Activated CD8-positive, alpha-beta memory T cell treated with anti-CD3 and anti-CD28 coated beads, Interleukin-2, amount 10 ng/mL, durations not matched to agents 7 days and 5 days (primary cell): ENCODE measurements at places on chromosomes 4 and X. TPM values are rescaled to one million over a fixed set of nuclear protein-coding genes. Genes with fewer than 3 reads are reported as not detected.

DNA sequence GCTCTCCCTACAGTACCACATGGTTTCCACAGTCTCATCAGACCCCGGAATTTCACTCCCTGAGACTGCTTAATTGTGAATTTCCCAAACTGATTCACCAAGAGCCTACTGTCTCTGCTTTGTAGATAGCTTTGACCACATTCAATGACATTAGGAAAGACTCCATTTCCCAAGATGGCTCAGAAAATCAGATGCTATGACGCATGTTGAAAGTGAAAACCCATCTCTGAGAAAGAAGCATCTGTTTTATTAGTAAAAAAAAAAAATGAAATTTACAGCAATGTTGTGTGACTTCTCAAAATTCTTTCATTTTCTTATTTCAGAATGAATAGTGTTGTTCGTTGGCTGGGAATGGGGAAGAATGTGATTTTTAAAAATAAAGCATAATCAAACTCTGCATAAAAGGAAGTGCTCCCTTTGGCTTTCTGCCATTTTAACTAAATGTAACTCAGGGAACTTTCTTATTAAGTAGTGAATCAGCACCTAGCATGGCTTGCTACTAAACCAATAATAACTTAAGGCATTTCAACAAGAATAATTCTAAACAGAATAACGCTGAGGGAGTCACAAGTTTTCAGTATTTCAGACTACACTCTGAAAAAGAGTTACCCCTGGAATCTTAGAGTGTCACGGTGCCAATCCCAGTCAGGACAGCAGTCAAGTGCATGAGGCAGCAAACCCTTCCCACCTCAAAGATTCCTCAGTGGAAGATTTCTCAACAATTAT, 97.4 kb upstream of the MYOZ2 start:
- H3K4me1 ChIP-seq: peaks cover 21% of the 10 kb centered on the region
- peaks cover 2% of the 10 kb centered on the region for H3K27me3 ChIP-seq
- no peaks in the 10 kb centered on the region for H3K36me3 ChIP-seq
- H3K4me3 ChIP-seq: no peak overlapping the region
- no peak for DNase-seq
- H3K27ac ChIP-seq: no peak overlapping the region

- no peak overlapping the region for H3K4me3 ChIP-seq
- H3K4me1 ChIP-seq: no peaks in the 10 kb centered on the region
- H3K36me3 ChIP-seq: no peaks in the 10 kb centered on the region
- H3K27me3 ChIP-seq: no peaks in the 10 kb centered on the region
These were observed 22.3 kb upstream of the ZBTB33 start for GRCh38 chrX:120228187-120228908.

DNA sequence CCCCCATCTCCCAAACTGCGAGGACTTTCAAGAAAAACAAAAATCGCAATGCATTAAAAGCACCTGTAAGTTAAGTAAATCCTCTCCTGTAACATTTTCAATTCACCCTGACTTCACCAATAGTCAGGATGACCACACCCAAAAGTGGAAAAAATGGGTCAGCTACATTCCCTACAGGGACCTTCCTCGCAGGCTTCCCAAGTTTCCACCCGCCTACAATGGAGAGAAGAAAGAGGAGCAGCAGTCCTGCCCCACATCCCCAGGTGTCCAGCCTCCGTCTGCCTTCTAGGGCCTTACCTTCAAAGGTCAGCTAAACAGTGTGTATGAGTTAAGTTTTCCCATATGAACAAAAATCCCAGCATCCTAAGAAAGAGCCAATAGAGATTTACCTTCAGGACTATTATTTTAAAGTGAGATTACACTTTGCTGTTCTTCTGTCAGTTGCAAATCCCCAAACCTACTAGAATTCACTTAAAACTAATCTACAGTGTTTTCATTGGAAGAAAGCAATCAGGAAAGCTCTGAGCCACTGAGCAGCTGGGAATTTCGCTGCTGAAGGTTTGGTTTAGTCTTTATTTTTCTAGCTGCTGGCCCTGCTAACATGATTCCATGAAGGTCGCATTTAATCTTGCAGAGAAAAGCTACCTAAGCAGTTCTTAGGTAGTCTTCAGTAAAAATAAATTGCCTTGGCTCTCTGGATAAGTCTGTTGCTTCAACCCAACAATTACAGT, 12.5 kb downstream of the IRF2 start:
- peaks cover 60% of the 10 kb centered on the region for H3K4me1 ChIP-seq
- peaks cover 45% of the 10 kb centered on the region for H3K36me3 ChIP-seq
- H3K4me3 ChIP-seq: no peak overlapping the region
- no peak for DNase-seq

DNA sequence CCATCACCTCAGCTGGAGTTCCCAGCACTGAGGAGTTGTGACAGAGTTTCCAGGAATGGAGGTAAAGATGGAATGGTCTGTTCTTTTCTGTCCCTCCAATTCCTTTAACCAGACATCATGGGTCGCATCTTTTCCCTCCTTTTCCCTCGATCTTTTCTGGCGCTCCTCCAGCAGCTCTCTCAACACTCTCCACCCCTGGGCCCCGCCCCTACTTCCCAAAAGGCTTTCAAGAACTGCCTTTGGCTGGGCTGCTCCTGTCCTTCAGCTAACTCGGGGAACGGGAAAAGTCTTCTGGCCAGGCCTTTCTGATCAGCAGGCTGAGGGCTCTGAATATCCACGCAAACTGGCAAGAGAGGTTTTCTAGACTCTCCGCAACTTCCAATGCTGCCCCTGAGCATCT, 34.0 kb downstream of the UTP14A start:
- H3K4me1 ChIP-seq: no peaks in the 10 kb centered on the region
- H3K36me3 ChIP-seq: no peaks in the 10 kb centered on the region
- H3K4me3 ChIP-seq: no peak overlapping the region
- no peak overlapping the region for H3K27ac ChIP-seq

GRCh38 chrX:9055354-9055753, 21.4 kb upstream of the FAM9B start:
- no peak for DNase-seq
- H3K4me3 ChIP-seq: no peak overlapping the region
- no peaks in the 10 kb centered on the region for H3K36me3 ChIP-seq
- H3K4me1 ChIP-seq: peaks cover 15% of the 10 kb centered on the region
- H3K27ac ChIP-seq: no peak overlapping the region

Gene CFAP99
- not detected for total RNA-seq

Gene DMP1
- total RNA-seq: not detected

Gene SMIM31
- total RNA-seq: not detected
